Activated naive CD4-positive, alpha-beta T cell treated with anti-CD3 and anti-CD28 coated beads, Interleukin-2, amount 10 ng/mL, durations not matched to agents 5 hours and 36 hours (primary cell): ENCODE measurements at places on chromosomes 13 and 19. TPM values are rescaled to one million over a fixed set of nuclear protein-coding genes. Genes with fewer than 3 reads are reported as not detected.

Gene USHBP1
- total RNA-seq, result 0.66 TPM

Gene RGCC
- total RNA-seq, result 43.3 TPM

Gene ATP8B3
- 18.8 TPM for total RNA-seq

Gene PRRG2
- 2.2 TPM for total RNA-seq

Gene TBC1D17
- 44.5 TPM for total RNA-seq
